ENCODE measurements at places on chromosomes 11 and 22.
A peak's percentile ranks its signal among the peaks of the same experiment; 100 is the strongest.

DNA sequence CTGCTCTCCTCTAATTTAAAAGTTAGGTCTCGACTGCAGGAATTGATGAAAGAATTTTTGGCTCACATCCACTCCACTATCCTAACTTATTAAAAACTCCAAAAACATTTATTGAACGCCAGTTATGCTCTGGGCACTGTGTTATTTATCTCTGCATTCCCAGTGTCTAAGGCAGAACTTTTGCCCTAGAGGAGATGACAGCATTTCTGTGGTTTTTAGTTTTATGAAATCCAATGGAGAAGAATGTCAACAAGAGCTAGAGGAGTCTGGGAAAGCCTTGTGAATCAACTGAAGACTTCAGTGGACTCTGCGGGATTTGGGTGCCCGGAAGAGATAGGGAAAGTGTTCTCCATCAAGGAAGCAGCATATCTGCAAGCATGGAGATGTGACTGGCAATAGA lies 217.0 kb upstream of the PGR start:
- no peak for DNase-seq

GRCh38 chr11:87523276-87523675 lies 485.5 kb downstream of the TMEM135 start:
- no peak for DNase-seq

DNA sequence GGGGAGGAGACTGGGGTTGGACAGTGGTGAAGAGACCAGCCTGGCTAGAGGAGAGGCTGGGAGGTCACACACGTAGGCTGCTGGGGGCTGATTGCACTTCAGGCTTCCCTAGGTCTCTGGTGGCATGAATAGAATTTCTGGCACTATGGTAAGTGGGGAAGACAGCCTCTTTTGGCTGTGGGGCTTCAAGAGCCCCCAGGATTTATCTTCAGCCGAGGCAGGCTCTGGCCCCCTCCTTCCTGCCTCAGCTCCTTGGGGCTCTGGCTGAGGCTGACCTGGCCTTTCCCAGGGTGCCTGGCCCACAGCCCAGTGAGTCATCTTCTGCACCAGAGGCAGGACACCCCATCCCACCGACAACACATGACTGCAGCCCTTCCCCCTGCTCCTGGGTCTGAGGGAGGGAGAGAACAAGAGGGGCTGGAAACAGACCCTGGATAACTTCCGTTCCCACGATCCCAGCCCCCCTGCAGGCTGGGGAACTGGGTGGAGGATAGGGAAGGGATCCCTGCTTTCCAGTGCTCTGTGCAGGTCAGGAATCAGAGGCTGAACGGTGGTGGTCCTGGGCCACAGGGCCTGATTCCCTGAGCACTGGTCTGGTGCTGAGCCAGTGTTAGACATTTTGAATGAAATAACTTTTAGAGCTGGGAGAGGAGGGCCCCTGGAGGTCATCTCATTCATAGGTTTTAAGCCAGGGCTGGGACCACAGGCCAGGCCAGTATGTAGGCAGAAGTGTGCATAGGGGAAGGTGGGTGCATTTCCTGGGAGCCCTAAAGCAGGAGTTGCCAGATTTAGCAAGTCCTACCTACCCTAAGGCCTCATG lies 26.5 kb downstream of the ARHGEF17 start:
- no peak for DNase-seq

GRCh38 chr22:43502306-43502874 lies 90.6 kb downstream of the MPPED1 start:
- no peak for DNase-seq

DNA sequence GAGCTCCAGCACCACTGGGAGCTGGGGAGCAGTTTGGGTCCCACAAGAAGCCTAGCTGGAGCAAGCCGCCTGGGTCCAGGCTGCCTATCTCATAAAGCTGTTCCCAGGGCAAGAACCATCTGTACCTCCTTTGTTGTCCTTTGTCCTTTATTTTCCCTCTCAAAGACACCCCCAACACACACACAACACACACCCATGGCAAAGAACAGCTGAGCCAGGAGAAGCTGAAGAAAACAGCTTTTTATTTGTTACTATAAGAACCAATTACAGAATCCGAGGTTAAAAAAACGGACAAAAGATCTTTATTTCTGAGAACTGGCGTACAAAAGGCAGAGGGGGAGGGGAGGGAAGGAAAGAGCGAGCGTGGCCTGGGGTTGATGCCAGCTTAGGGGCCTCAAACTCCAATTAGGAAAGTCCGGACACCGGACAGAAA lies 1.7 kb upstream of the TUT1 start:
- DNase-seq: no peak

- DNase-seq: no peak
These were observed 677 bp downstream of the DYNC2H1 start for GRCh38 chr11:103109818-103110388.

- DNase-seq: no peak
These were observed 90.8 kb upstream of the TMEM45B start for GRCh38 chr11:129724866-129725265.

GRCh38 chr11:70625051-70625450 lies 226.7 kb downstream of the CTTN start:
- DNase-seq: no peak

- DNase-seq: peak; percentile 75
These were observed 76.9 kb upstream of the TTLL12 start for GRCh38 chr22:43263645-43264514.

DNA sequence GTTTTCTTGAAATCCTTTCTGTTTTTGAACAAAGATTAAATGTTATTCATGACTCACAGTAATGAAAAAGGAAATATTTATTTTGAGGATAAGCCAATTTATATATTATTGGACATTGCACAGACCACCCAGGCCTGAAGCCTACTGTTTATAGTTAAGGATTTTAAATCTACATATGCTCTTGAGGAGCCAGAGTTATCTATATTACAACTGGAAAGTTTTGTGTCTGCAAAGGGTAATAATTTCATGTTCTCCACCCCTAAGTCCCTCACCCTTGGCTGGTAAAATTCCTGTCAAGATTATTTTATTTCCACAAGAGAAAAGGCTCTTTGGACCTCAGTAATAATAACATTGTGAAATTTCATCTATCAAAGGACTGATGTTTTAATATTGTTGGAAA lies 228.2 kb downstream of the TMEM135 start:
- DNase-seq: no peak

DNA sequence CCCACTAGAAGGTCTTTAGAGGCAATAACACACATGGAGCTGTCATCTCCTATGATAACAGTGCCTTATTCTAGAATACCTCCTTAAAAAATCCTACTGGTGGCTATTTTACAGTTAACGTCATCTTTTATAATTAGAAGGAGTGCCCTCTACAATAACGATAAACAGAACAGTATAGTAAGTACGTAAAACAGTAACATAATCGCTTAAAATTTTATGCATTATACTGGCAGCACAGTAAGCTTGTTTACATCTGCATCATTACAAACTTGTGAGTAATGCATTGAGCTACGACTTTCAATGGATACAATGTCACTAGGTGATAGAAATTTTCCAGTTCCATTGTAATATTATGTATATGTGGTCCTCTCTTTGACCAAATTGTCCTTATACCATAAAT lies 24.3 kb upstream of the OR8D2 start:
- DNase-seq: no peak

DNA sequence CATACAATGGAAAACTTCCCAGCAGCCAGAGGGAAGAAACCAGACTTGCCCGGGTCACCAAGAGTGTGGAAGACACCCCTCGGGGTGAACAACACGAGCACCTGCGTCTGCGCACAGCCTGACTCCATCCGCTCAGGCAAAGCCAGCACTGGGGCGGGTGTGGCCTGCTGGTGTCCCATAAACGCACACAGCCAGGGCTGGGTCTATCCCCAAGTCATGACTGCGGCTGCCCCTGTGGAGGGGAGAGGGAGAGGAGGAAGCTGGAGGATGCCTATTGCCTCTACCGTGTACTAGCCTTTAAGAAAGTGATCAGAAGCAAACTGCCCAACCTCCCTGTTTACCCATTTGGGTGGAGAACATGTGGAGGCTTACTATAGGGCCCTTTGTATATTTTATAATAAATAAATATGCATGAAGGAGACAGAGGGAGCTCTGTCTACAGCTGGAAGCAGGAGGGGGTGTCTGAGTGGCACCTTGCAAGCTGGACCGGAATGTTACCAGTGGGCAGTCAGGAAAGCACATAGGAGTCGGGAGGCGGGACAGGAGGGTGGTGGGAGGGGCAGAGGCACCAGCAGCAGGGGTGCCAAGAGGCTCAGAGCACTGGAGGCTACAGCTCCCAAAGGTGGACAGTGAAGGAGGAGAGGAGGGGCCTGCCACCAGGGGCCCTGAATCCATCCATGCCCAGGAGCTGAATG lies 79.6 kb downstream of the PHF21B start:
- no peak for DNase-seq

GRCh38 chr11:86706338-86707131 lies 34.1 kb upstream of the ME3 start:
- no peak for DNase-seq

- no peak for DNase-seq
These were observed 420.9 kb downstream of the METTL15 start for GRCh38 chr11:28529046-28529445.

GRCh38 chr22:49431551-49431950 lies 396.1 kb downstream of the BRD1 start:
- DNase-seq: no peak

GRCh38 chr22:40967111-40967760 lies 16.1 kb downstream of the RBX1 start:
- DNase-seq: no peak

GRCh38 chr22:26550498-26551033 lies 38.3 kb upstream of the TFIP11 start:
- no peak for DNase-seq

GRCh38 chr11:1701091-1701807 lies 4.3 kb downstream of the KRTAP5-6 start:
- no peak for DNase-seq

GRCh38 chr11:64095949-64096348 lies 60.2 kb downstream of the FLRT1 start:
- DNase-seq: no peak

- no peak for DNase-seq
These were observed 30.2 kb upstream of the CFAP300 start for GRCh38 chr11:102017026-102017425.

DNA sequence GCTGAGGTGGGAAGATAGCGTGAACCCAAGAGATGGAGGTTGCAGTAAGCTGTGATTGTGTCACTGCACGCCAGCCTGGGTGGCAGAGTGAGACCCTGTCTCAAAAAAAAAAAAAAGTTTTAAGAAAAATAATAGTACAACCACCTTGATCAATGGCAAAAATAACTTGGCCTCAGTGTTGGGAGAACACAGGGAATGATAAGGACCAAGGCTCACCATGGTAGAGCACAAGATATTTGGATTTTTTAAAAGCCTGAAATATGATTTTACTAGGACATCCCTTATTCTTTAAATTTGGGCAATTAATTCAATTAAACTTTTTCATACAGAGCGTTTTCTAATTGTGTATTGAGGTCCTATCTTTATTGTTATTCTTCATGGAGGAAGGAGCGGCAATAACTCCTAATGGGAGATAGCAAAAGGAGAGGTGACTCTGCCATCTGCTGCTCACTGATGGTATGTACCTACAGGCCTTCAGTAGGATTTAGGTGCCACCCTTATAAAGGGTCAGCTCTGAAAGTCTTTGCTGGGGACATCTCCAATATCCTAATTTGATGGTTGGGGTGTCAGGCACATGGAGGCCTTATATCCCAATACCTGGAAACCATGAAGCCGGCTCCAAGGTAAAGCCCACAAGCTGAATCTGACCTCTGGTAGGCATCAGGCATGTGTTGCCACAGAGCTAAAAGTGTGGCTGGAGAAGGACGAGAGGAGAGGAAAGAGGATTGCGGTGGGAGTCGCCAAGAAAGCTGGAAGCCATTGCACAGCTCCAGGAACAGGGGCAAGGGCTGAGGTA lies 21.9 kb upstream of the POLD3 start:
- no peak for DNase-seq

- no peak for DNase-seq
These were observed 2.3 kb downstream of the EXT2 start for GRCh38 chr11:44097821-44098220.
